Activated T-helper 2 cell treated with anti-CD3 and anti-CD28 coated beads, Interferon-gamma antibody, Interleukin-2, Interleukin-4, amounts not matched to agents 10 μg/mL and 5 μg/mL and 100 μg/mL, durations not matched to agents 14 hours and 24 hours and 36 hours (primary cell): ENCODE measurements at places on chromosomes 2 and 18.
A peak's percentile ranks its signal among the peaks of the same experiment; 100 is the strongest.

DNA sequence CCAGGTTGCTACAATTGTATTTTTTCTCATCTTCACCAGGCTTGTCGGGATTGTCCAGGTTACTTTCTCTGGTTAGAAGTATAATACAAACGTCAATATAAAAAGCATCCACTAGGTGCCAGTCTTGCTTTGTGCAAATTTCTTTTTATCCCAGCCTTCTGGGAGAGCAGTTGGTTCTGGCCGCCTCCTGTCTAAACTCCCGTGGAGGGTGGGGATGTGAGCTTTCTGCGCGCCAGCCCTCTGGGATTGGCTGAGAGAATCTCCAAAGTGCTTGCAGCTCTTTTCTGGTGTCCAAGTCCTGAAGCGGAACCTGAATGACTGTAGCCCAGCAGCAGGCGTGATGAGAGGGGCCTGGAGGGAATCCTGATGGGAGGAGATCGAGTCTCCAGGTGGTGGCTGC, 22.4 kb upstream of the TOGARAM2 start:
- peak; percentile 20 for DNase-seq

DNA sequence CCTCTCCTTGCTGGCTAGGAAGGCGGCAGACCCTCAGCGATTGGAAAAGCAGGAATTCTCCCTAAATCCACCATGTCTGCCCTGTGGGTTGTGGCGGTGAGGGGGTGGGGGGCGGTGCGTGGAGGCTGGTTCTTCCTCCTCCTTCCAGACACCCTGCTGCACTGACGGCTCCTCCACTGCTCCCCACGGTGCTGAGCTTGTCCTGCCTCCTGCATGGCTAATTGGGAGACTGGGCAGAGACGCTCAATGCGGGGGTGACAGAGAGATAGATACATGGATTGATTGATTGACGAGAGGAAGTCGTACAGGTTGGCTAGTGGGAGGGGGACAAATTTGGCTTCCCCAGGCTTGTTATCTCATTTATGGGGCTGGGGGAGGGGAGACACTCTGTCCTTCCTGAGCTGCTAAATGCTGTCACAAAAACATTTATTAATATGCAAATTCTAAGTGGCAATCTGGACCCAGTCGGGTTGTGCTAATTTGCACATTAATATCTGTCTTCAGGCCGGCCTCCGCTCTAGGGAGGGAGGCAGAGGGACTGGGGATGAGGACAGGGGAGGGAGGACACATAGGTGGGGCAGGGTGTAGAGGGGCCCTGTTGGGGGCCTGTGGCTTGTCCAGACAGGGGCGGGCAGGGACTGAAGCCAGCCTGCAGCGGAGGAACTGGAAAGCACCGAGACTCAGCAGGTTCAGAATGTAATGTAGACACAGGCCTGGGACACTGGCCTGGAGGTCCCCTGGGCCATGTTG, 181.6 kb downstream of the CELF4 start:
- no peak for DNase-seq

DNA sequence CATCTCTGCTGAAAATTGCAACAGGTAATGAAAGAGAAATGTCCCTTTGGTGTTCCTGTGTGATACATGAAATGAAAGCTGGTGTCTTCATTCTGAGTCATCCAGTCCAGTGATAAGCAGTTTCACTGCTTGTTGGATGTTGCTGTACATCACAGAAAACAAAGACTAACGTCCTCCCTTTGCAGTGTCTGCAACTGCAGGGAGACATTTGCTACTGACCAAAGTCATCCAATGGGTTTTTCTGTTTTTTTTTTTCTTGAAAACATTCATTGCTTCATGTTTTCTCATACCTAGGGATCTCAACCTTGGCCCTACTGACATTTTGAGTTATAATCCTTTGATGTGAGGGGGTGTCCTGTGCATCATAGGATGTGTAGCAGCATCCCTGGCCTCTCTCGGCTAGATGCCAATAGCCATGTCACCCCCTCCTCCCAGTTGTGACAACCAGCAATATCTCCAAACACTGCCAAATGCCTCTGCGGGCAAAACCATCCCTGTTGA, 63.6 kb upstream of the FZD5 start:
- DNase-seq, result no peak

DNA sequence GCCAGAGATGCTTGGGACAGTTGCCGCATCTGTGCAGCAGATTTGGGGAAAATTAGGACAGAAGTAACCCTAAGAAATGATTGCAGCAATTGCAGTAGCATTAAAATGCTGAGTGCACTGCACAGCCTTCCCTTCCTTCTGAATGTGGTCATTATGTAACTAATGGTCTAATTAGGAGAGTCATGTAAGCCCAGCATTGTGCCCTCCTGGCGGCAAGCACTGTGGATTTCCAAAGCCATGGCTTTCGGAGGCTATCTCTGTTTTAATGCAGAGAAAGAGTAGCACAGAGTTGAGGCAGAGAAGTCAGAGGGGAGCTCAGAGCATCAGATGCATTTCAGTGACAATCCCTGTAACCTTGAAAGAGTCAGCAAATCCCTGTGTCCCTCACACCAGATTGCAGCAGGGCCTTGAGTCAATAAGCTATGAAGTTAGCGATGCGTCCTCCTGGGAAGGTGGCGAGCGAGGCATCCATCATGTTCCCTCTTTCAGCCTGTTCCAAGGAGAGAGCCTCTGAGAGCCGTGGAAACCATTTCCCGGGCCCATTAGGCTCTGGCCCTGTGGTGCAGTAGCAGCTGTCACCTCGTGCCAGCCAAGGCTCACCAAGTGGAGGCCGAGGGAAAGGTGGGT, 307.2 kb downstream of the FBXO15 start:
- DNase-seq, result no peak

GRCh38 chr18:13296867-13297574, 78.5 kb downstream of the LDLRAD4 start:
- DNase-seq, result no peak

DNA sequence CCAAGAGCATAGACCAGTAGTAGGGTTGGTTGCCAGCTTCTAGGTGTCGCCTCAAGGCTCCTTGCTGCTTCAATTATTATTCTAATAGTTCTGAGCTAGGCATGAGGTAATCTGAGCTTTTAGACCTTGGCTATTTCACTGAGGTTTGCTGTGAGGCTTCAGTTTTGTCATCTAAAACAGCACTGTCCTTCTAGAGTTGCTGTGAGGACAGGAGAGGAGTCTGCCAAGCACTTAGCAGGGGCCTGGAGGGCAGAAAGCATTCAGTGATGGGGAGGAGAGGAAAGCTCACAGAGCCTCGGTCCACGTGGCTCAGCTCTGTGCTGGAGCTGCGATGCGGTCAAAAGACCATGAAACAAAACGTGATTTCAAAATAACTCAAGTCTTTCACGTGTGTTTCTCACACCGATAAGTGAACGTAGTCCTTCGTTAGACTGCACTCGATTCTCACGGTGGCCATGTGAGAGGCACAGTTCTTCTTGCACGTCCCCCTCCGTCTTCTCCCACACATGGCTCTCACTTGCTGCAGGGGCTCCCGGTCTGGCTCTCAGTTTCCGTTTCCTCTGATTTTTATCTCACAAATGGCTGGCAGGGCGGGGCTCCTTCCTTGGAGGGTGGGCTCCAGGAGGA, 113.7 kb downstream of the B3GNT2 start:
- DNase-seq, result peak; percentile 12

DNA sequence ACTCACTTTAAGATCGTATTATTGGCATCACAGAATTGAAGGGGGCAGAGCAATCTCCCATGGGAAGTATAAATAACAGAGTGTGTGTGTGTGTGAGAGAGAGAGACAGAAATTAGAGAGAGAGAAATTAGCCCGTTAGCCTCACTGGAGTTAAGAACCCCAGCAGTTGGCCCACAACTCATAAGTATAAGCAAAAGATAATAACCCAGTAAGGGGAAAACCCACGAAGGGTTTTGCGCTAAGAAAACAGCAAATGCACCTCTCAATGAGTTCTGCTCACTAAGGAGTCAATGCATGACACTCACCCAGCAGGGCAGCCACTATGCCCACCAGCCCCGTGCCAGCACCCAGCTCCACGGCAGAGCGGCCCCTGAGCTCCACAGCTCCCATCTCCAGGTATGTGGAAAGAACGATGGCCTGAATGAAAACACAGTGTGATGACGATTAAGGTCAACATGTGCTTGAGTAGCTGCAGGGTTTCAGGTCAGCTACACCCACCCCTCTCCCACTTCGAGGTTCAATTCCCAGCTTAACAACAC, 3.6 kb downstream of the METTL21A start:
- no peak for DNase-seq

DNA sequence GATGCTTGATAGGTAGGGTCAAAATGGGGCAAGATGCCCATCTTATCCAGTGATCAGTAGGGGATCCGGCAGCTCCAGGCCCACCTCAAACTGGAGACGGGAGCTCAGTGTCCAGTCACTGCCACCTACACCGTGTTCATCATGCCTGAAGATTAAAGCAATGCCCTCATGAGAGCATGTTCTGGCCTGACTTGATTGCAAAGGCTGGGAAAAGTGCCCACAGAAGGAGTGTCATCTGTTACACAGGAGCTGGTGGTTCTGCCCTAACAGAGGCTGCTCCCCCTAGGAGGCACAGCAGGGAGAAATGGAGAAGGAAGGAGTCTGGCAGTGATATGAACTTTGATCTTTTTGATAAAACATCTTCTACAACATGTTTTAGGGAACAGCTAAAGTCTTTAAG, 92.3 kb downstream of the CCBE1 start:
- no peak for DNase-seq

GRCh38 chr2:29917781-29918180, 3.6 kb downstream of the ALK start:
- no peak for DNase-seq

GRCh38 chr2:127416506-127417001, 1.7 kb upstream of the PROC start:
- no peak for DNase-seq

DNA sequence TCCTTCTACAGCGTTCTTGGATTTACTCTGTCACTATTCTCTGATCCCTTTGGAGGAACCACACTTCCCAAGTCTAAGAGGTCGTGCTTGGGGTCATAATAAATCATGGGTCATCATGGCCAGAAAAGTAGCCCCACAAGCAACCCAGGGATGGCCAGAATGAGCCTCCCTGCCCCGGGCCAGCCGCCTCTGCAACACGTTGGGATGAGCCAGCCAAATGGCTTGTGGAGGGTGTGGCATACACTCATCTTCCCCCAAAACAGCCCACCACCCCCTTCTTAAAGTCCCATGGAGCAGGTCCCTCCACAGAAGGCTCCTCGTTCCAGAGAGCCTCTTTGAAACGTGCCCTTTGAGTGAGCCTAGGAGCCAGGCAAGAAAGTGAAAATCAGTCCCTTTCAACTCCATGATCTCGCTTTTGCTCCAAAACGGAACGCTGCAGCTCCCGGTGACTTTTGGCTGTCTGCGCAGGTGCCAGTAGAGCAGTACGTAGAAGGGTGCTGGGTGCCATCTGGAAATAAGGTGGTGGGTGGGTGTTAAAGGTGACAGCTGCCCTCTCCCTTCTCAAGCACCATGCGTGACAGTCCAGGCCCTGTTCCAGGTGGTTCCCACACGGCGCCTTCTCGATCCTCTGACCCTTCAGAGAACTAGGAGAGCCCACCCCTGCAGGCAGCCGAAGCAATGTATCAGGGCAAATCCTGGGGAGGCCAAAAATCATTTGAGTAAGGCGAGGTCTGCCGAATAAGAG, 48.5 kb upstream of the FOSL2 start:
- no peak for DNase-seq

- DNase-seq, result peak; percentile 77
Observed at GRCh38 chr2:68726608-68727367, 7.8 kb upstream of the ARHGAP25 start.

- DNase-seq, result no peak
Observed at GRCh38 chr2:30301551-30301950, 70.2 kb downstream of the LBH start.

DNA sequence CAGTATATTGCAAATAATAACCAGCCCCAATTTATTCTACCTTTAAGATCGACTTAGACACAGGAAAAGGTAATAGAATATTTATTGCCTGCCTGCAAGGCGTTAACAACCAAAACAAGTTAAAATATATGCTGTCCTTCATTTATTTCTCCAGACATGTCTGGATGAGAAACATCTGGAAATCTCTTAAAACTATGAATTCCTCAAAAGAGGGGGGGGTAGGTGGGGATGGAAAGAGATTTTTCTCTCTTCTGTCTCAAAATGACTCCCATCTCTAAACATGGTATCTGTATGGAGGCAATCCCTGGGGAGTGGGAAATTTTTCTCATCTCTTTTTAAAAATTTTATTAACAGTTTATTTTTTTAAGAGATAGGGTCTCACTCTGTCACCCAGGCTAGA, 113.0 kb downstream of the CDH2 start:
- DNase-seq, result no peak

DNA sequence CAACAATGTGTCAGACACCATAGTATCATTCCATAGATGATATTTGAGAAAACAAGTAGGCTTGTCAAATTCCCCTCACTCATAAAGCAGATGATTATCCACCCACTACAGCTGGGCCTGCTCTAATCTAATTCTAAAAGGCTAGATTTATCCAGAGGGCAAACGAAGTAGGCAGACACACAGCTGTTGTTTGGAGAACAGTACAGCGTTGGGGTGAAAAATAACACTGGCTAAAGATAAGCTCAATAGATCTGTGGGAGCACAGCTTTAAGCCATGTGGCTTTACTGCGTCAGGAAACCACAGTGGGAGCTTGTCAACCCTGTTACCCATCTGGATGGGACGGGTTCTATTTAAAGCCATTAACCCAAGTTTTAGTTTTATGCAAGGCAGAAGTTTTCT, 48.9 kb upstream of the COBLL1 start:
- DNase-seq, result no peak

- DNase-seq, result peak; percentile 96
Observed at GRCh38 chr2:231464576-231465540, 574 bp upstream of the NCL start.

GRCh38 chr18:11411048-11411447, 198.3 kb upstream of the SLC35G4 start:
- DNase-seq, result no peak

DNA sequence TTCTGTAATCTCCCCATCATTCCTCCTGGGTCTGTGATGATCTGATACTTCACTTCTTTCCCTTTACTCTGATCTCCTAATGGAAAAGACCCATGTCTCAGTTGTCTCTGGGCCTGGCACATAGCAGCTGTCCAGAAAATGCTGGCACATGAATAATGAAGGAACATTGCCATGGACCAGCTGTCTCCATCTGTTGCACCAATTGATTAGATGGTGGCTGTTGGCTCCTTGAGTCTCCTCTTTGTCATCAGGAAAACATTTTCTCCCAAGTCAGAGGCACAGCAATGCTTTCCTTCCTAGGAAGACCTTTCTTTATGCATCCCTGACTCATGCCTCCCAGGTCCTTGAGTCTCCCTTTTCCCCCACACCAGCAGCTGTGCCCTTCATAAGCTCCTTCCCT, 286.2 kb upstream of the CXCR4 start:
- DNase-seq, result no peak
